ENCODE measurements at places on chromosomes 3 and 15.

GRCh38 chr15:58433597-58434333 is 2.0 kb downstream of the LIPC start:
- no peak for DNase-seq

GRCh38 chr3:48505968-48506504 is 2.1 kb upstream of the SHISA5 start:
- no peak for DNase-seq

DNA sequence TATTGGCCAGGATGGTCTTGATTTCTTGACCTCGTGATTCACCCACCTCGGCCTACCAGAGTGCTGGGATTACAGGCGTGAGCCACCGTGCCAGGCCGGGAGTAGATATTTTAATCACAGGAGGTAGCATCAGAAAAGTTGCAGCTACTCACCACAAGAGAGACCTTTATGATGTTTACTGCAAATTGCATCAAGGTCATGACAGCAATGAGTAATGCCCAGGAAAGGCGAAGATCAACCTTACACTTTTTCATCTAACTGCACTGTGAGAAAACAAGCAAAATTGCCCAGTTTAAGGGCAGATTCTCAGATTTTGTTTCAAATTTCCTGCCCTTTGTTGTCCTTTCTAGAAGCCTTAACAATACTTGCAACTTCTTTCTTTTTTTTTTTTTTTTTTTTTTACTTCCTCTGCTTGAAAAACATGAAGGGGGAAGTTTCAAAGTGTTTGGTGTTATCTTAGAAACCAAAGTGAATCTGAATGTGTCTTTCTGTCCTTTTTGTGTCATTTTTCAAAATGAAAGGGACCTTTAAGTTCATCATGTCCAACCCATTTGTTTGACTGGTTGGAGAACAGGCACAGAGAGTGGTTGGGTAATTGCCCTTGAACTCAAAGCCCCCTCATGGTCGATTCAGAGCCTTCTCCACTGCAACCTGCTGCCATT is 25.0 kb downstream of the TGFBR2 start:
- DNase-seq, result no peak

GRCh38 chr3:194369522-194370279 is at the start of gene LRRC15:
Gene LRRC15, minus strand, starts transcription at chr3:194369743. Its CDS starts 8,700 bp downstream, at chr3:194361043.
- DNase-seq, result no peak

DNA sequence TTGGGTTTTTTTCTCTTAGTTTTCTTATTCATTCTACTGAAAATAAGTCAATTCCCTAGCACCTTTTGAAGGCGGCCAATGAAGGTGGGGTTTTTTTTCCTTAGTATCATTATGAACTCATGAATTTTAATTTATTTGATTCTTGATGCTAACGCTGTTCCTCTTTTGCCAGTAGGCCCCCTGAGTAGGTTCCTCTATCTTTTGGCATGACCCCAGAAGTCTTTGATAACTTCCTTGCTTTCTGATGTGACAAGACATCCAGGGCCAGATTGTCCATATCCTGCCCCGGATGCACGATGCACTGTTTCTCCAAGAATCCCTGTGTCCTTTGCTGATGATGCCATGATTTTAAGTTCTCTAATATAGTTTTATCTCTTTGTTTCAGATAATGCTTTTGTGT is 20.6 kb downstream of the LRRK1 start:
- DNase-seq, result no peak

- DNase-seq, result no peak
Observed at GRCh38 chr3:64311424-64312061, 86.3 kb upstream of the PRICKLE2 start.

GRCh38 chr3:14486460-14486859 is 53.7 kb downstream of the GRIP2 start:
- no peak for DNase-seq

DNA sequence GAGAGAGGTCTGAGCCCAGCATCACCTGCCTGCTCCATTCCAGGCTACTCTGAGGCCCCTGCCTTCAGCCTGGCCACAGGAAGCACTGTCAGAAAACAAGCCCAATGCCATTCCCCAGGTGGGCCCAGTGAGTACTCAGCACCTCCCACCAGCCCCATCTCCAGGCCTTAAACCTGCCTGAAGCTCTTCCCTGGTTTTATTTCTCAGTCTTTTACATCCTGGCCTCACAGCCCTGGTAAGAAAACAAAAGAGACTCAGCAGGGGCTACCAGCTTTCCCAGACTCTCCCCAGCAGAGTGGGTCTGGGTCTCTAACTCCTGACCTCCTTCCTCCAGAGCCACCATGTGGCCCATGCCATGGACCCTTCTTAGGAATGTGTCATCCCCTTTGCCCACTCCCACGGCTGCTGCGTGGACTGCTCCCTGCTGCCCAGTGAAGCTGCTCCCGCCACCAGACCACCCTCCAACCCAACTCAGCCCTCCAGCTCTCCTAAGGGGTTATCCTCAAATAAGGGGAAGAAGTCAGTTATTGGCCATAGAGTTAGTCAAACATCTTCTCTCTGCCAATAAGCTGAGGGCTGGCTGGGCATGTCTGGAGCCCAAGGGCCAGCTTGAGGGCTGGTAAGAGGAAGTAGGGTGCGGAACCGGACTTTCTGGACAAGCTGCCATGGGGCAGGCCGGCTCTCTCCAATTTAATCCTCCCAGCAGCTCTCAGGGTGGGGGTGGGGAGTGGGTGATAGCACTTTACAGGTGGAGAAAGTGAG is 116.7 kb upstream of the LINGO1 start:
- DNase-seq, result no peak

DNA sequence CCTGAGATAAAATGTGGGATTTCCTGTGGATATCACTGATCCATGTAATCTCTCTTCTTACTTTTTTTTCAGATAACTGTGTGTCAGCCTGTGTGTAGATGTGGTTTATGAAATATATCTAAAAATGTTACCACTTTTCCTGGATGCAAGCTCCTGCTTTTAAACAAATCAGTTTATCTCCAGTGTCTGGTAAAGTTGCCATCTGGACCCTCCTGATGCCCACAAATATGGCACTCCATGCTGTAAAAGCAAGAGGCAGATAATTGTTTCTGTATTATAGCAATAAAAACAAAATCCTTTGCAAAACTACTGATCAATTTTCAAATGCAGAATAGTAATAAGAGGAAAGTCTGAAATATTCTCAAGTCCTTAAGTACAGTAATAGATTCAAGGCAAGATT is 7.6 kb upstream of the DCLK3 start:
- DNase-seq, result no peak

- no peak for DNase-seq
Observed at GRCh38 chr3:127857333-127857732, 35.0 kb upstream of the MGLL start.

DNA sequence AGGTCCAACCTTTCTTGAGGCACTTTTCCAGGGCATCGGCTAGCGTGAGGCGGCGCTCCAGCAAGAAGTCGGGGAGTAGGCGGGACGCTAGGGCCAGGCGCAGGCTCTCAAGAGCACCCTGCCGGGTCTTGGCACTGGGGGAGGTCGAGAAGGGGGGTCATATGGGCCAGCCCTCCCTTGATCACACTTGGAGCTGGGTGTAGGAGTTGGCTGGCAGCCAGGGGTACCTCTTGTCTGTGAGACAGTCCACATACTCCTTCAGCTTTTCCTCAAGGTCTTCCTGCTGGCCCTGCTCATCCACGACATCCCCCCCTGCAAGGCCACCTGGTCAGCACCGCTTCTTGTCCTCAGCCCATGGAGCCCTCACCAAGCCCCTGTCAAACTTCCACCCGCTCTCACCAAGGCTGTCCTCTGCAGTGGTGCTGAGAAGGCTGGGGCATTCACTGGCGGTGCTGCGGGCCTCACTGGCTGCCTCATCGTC is 2.0 kb downstream of the IFRD2 start:
- DNase-seq, result no peak

GRCh38 chr3:70916375-70917055 is 604.1 kb upstream of the MDFIC2 start:
- no peak for DNase-seq

GRCh38 chr15:74841891-74842373 is 1.0 kb downstream of the ULK3 start:
- no peak for DNase-seq

GRCh38 chr15:33152502-33153109 is 41.9 kb downstream of the FMN1 start:
- no peak for DNase-seq

DNA sequence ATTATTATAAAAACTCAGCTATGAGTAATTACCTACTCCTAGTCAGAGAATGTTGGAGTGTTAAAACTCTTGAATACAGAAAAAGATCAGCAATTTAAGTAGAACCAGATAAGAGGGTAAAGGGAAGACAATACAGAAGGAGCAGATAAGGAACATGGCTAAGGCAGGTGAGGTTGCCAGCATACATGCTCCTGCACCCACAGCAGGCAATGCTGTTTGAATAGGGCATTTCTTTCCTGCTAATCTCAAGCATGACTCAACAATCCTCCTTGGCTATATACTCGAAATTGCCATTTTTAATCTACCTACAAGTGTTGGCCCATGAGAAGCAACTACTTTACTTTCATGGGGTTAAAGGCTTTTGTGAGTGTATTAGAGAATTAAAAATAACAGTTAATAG is 494.5 kb downstream of the DIPK2A start:
- DNase-seq, result no peak

GRCh38 chr3:170726976-170727661 is 141.2 kb upstream of the SLC7A14 start:
- DNase-seq, result no peak

DNA sequence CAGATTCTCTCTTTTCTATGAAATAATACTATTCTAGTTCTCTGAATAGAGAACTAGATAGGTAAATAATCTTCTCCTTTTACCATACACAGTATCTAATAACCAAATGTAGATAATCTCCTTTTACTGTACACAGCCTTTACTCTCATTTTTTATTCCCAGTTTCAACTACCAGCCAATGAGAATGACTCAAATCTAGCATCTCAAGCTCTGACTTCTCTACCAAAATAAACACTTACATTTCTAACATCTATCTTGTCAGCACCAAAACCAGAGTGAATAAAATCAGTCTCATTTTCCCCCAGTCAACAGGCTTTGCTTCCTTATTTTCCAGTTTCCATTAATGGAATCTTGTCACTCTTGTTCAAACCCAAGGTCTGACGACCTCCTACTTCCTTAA is 36.9 kb downstream of the LRRFIP2 start:
- DNase-seq, result no peak

DNA sequence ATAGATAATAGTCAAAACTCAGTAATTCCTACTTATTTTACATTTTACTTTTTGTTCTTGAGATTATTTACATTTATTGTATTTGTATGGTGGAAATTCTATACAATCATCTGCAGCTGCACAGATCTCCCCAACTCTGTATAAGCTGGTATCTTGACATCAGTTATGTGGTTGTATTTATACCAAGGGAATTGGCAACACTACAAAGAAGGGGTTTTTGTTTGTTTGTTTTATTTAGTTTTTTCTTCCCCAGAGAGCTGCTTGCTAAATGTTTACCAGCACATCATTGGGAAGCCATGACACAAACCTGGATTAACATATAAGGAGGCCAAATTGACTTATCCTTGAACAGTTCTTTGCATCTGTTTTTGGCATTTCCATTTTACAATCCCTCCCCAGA is 389.2 kb upstream of the KCNMB2 start:
- no peak for DNase-seq
